ENCODE measurements at places on chromosomes 2 and 18. TPM values are rescaled to one million over a fixed set of nuclear protein-coding genes. Genes with fewer than 3 reads are reported as not detected.
A peak's percentile ranks its signal among the peaks of the same experiment; 100 is the strongest.

DNA sequence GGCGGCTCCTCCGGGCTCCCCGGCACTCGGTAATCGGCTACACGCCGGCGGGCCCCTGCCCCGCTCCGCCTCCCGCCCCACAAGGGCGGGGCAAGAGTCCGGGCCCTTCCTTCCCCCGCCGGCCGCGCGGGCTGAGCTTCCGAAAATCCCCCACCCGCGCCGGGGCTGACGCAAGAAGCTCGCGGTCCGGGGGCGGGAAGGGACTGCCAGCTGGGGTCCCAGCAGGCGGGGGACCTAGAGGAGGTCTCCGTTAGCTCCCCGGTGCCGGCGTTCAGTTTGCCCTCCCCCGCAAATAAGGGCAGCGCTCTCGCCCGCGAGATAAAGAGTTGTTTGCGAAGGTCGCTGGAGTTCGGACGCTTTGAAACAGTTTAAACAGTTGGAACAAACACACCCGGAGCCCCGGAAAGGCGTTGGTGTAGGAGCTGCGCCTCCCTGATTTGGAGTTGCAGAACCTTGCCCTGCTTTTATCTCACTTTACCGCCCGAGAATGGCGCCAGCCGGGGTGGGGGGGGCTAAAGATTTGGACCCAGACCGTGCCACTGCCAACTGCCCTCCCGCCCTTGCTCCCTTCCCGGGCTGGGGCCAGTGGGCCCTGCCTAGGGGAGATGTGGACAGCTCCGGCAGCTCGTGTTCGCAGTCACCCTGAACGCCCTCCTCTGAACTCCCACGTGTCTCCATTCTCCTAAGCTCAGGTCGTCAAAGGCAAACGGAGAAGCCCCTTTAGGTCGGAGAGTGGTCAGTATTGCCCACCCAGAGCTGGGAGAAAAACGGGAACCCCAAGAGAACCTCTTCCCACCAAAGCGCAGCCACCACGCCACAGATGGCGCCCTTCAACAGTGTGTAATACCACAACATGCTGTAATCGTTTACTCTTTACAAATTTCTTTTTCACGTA is at the start of gene NFE2L2:
NFE2L2 (minus strand) TSS at position 35 of the 895 bp plus-strand sequence. CDS start 151 bp downstream, outside the sequence.
- DNase-seq: peak; percentile 80
- H3K27me3 ChIP-seq: no peaks in the 10 kb centered on the region
- peak within 1 kb of the TSS; percentile 100 for H3K27ac ChIP-seq
- peaks cover 22% of the 10 kb centered on the region for H3K4me1 ChIP-seq
- no peaks in the 10 kb centered on the region for H3K36me3 ChIP-seq
- peak within 1 kb of the TSS; percentile 72 for H3K4me3 ChIP-seq

DNA sequence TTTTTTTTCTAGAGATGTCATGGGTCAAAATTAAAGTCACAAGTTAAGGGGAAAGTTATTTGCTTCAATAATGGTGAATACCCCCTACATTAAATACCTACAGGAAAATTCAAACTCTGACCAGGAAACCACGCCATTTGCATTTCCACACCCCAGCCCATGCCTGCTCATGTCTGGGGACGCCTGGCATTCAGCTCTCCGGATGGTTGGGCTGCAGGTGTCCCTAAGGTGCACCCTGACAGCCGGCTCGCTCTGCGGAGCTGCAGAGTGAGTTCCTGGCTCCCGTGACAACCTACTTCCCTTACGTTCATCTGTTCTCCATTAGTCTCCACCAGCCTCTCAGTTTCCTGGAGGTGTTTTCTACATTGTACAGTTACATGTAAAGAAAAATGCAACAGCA is 122.7 kb upstream of the RIOK3 start:
- H3K27ac ChIP-seq: no peak overlapping the region
- DNase-seq: no peak
- no peaks in the 10 kb centered on the region for H3K27me3 ChIP-seq

DNA sequence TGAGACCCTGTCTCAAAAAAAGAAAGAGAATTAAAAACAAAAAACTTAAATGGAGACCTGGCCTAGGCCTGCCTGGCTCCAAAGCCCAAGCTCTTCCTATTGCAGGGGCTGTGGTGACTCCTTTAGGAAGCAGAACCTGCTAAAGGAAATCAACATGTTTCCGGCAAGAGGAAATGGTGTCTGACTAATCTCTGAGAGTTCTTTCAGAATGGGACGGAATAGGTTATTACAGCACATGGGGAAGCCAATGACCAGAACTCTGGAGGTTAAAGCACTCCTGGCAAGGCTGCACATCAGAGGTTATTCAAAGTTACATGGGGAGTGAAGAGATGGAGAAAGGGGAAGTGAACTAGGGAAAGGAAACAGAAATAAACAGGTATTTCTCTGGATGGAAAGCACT is 21.4 kb downstream of the KIF3C start:
- no peaks in the 10 kb centered on the region for H3K36me3 ChIP-seq
- H3K27me3 ChIP-seq: no peaks in the 10 kb centered on the region
- H3K4me1 ChIP-seq: peaks cover 8% of the 10 kb centered on the region
- DNase-seq: no peak
- H3K4me3 ChIP-seq: no peak overlapping the region

GRCh38 chr2:33291278-33292013 is 185.0 kb upstream of the RASGRP3 start:
- H3K4me3 ChIP-seq: no peak overlapping the region
- no peaks in the 10 kb centered on the region for H3K4me1 ChIP-seq
- no peaks in the 10 kb centered on the region for H3K27me3 ChIP-seq
- no peak for DNase-seq
- no peak overlapping the region for H3K27ac ChIP-seq
- no peaks in the 10 kb centered on the region for H3K36me3 ChIP-seq

DNA sequence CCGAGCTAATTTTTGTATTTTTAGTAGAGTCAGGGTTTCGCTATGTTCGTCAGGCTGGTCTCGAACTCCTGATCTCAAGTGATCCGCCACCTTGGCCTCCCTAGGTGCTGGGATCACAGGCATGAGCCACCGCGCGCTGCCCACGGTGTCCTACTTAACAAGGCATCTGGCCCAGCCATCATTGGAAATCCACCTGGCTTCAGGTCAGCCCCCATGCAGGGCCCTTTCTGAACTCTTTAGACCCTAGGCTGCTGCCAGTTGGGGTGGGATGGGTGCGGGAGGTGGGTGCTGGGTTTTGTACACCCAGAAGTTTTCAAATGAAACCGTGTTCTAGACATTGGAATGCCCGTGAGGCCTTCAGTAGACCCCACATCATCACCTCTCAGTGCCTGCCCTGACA is 26.6 kb upstream of the NT5DC4 start:
- peaks cover 31% of the 10 kb centered on the region for H3K4me1 ChIP-seq
- DNase-seq: no peak
- H3K27ac ChIP-seq: no peak overlapping the region
- H3K27me3 ChIP-seq: no peaks in the 10 kb centered on the region
- H3K36me3 ChIP-seq: no peaks in the 10 kb centered on the region
- no peak overlapping the region for H3K4me3 ChIP-seq

DNA sequence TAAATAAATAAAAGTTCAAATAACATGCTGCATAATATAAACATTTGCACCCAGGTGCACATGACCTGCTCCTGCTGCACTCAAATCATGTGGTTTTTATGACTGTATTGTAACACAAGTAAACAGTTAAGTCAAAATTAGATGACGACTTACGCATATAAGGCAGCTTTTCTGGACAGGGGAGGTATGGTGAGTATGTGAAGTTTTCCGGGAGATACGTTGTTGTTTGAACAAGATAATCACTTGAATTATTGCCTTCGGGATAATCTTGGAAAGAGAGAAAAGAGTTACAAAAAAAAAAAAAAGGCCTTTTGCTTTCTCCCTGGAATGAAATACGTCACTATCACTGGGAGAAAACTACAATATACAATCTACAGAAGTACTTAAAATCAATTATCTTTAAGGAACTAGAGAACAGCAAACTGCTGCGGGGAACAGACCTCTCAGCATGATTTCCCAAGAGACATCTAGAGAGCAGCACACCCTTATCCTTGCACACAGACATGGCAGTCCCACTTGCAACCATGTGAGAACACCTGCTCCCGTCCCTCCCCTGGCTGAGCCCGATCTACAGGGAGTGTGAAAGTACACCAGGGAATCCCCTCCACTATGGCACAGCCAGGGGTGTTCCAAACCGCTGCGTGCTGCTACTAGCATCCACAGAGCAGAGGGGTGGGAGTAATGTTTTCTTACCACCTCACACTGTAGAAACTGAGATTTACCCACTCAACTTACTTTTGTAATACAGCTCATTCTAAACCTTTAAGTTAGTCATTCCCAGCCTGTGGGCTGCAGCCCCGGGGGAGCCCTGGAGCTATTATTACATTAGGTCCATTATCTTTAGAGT is 26.3 kb downstream of the B4GALT6 start:
- peaks cover 6% of the 10 kb centered on the region for H3K4me1 ChIP-seq
- H3K36me3 ChIP-seq: no peaks in the 10 kb centered on the region
- H3K27me3 ChIP-seq: peaks cover 4% of the 10 kb centered on the region
- no peak overlapping the region for H3K4me3 ChIP-seq

GRCh38 chr2:101905746-101906336 is 85.9 kb upstream of the IL1R2 start:
- no peak for DNase-seq
- no peak overlapping the region for H3K27ac ChIP-seq
- H3K27me3 ChIP-seq: peaks cover 11% of the 10 kb centered on the region

- no peak overlapping the region for H3K4me3 ChIP-seq
- H3K27me3 ChIP-seq: no peaks in the 10 kb centered on the region
- no peaks in the 10 kb centered on the region for H3K36me3 ChIP-seq
- H3K4me1 ChIP-seq: no peaks in the 10 kb centered on the region
- DNase-seq: no peak
Observed at GRCh38 chr2:12161085-12161484, 414.7 kb downstream of the LPIN1 start.

- no peak overlapping the region for H3K4me3 ChIP-seq
- no peaks in the 10 kb centered on the region for H3K36me3 ChIP-seq
- DNase-seq: no peak
- no peaks in the 10 kb centered on the region for H3K27me3 ChIP-seq
- no peak overlapping the region for H3K27ac ChIP-seq
Observed at GRCh38 chr2:75424936-75425619, 135.7 kb downstream of the EVA1A start.

DNA sequence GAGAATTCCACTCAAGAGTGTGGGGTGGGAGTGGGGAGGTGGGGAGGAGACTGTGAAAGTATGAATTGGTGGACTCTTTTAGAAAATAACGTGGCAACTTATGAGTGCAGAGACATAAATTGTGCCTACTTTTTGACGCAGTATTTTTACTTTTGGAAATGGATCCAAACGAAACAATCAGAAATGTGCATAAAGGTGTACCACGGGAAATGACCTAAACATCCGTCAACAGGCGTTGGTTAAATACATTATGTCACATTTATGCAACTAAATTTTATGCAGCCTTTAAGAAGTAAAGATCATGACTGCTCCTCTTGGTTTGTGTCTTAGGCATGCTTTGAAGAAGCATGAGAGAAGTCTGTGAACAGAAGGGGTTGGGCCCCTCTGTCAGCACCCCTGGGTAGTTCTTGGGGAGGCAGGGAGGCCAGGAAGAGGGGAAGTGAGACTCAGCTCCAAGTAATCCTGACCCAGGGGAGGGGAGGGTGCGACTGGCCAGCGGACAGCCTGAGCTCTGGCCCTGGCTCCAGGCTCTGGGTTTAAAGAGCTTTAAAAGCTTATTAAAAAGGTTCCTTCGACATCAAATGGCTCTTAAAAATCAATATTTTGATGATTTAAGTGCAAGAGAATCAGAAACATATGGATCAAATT is 126.4 kb upstream of the HAAO start:
- H3K27me3 ChIP-seq: no peaks in the 10 kb centered on the region
- DNase-seq: no peak
- H3K4me3 ChIP-seq: no peak overlapping the region
- H3K36me3 ChIP-seq: no peaks in the 10 kb centered on the region
- no peaks in the 10 kb centered on the region for H3K4me1 ChIP-seq

DNA sequence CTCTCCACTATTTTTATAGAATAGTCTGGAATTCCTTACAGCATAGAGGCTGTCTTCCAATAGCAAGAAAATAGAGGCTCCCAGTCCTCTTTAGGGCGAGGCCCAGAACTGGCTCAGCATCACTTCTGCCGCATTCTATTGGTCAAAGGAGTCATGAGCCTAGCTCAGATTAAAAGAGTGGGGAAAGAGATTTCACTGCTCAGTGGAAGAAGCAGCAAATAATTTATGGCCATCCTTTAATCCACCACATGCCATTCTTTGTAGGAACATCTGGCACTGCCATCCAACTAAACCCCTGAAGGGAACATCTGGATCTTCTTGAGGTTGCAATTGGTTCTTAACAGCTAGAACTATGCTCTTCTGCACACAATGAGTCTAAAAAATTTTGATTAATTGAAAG is 43.4 kb upstream of the NEUROD1 start:
- H3K4me3 ChIP-seq: no peak overlapping the region
- no peaks in the 10 kb centered on the region for H3K4me1 ChIP-seq
- no peak overlapping the region for H3K27ac ChIP-seq
- no peaks in the 10 kb centered on the region for H3K36me3 ChIP-seq

- H3K27ac ChIP-seq: no peak overlapping the region
- no peak for DNase-seq
- H3K36me3 ChIP-seq: no peaks in the 10 kb centered on the region
- H3K4me1 ChIP-seq: no peaks in the 10 kb centered on the region
- H3K27me3 ChIP-seq: no peaks in the 10 kb centered on the region
Observed at GRCh38 chr18:60038731-60039130, 138.9 kb downstream of the PMAIP1 start.

- H3K27me3 ChIP-seq: no peaks in the 10 kb centered on the region
- peaks cover 23% of the 10 kb centered on the region for H3K4me1 ChIP-seq
- no peak overlapping the region for H3K27ac ChIP-seq
- H3K4me3 ChIP-seq: no peak overlapping the region
Observed at GRCh38 chr2:237669628-237670392, 42.4 kb downstream of the LRRFIP1 start.

- peaks cover 18% of the 10 kb centered on the region for H3K36me3 ChIP-seq
- H3K27ac ChIP-seq: no peak overlapping the region
- no peak overlapping the region for H3K4me3 ChIP-seq
- H3K27me3 ChIP-seq: no peaks in the 10 kb centered on the region
Observed at GRCh38 chr2:135904341-135904989, 28.2 kb upstream of the MCM6 start.

DNA sequence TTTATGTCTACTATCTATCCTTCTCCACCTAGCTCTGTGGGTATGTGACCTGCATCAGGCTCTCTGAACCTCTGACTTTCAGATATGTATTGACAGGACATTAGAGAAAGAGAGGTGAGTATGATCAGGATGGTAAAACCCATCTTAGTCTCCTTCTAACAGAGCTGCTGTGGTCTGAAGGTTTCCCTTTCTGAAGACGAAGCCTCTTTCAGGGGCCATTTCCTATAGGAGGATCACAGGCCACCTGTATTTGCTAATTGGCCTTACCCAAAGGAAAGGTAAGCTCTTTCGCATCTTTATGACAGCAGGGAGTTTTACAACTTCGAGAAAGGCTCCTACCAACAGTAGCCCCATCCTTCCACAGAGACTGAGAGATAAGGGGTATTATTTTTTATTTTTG is 442.9 kb downstream of the KCNJ3 start:
- no peak for DNase-seq
- no peaks in the 10 kb centered on the region for H3K27me3 ChIP-seq
- H3K4me3 ChIP-seq: no peak overlapping the region
- H3K27ac ChIP-seq: no peak overlapping the region
- no peaks in the 10 kb centered on the region for H3K4me1 ChIP-seq
- H3K36me3 ChIP-seq: no peaks in the 10 kb centered on the region

Gene AQP12B
- total RNA-seq: not detected

Gene C1QL2
- not detected for total RNA-seq

Gene NOSTRIN
- total RNA-seq: 0.92 TPM

Gene IHH
- not detected for total RNA-seq

Gene CD8B2
- total RNA-seq: not detected

Gene LTBP1
- total RNA-seq: not detected

Gene TMEM37
- total RNA-seq: not detected

Data from CD4-positive, alpha-beta T cell (primary cell).